Fibroblast of skin of right quadriceps (primary cell): ENCODE measurements at places on chromosomes 12 and 14.
A peak's percentile ranks its signal among the peaks of the same experiment; 100 is the strongest.

GRCh38 chr14:102344485-102344884 is 18.2 kb downstream of the CINP start:
- DNase-seq: no peak

DNA sequence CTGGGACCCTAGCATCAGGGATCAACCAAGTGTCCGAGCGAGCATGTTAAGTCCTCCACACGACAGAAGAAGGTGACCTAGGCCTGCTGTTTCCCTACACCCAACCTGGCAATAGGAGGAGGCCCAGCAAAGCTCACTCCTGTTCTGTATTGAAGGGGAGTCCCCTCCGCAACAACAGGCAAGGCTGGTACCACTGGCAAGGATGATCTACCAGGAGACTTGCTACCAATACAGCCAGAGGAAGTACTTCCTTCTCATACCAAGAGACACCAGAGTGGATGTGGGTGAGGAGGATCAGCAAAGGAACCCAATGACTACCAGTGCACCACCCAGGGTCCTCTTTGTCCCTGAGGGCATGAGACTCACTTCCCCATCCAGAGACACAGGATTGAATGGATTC is 4.9 kb downstream of the KLRC1 start:
- no peak for DNase-seq

DNA sequence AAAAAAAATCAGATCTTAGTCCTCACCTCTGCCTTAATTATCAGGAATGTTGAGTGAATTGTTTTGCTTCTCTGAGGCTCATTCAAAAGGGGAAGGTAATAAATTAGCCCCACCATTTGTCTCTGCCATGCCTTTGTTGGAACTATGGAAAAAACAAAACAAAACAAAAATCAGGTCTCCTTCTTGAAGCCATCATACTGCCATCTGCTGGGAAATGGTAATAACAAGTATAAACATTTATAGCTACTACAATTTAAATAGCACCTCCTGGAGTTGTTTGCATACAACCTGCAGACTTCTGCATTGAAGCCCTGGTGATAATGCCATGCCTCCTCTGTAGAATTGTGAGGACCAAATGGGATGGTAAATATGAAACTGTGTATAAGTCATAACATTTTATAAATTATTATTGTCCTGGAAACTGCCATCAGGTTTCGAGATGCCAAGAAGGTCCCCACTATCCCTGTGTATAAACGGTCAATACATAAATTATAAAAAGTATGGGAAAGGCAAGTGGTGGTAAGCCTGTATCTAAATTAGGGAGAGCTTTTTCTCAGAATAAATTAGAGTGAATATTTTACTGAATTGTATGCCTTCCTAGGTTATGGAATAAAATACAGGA is 87.2 kb upstream of the FGD4 start:
- peak; percentile 66 for DNase-seq

DNA sequence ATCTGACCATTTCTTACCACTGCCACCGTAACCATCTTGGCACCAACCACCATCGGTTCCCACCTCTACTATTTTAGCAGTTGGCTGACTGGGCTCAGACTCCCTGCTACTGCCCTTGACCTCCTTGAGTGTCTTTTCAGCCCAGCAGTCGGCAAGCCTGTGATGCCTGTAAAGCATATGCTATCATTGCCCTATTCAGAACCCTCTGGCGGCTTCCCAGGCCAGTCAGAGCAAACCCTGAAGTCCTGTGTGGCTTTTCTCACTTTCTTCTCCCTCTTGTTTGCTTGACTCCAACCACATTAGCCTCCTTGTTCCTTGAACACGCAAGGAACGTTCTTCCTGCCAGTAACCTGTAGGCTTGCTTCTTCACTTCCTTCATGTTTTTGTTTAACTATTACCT is 6.2 kb downstream of the IRAK3 start:
- DNase-seq: no peak

DNA sequence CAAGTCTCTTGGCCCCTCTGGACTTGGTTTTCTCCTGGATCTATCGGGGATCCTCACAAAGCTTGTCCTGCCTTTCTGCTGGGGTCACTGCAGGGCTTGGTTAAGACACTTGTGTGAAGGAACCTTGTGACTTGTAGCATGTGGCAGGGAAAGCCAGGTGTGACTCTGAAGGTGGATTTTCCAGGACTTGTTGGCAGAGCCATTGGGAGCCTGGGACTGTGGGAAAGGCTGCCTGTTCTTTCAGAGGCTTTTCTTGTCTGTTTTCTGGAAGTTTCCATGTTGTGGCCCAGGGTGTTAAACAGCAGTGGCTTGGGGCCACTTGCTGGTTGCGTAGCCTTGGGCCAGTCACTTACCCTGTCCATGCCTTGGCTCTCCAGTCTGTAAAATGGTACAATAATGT is 12.6 kb downstream of the KMT5A start:
- no peak for DNase-seq

DNA sequence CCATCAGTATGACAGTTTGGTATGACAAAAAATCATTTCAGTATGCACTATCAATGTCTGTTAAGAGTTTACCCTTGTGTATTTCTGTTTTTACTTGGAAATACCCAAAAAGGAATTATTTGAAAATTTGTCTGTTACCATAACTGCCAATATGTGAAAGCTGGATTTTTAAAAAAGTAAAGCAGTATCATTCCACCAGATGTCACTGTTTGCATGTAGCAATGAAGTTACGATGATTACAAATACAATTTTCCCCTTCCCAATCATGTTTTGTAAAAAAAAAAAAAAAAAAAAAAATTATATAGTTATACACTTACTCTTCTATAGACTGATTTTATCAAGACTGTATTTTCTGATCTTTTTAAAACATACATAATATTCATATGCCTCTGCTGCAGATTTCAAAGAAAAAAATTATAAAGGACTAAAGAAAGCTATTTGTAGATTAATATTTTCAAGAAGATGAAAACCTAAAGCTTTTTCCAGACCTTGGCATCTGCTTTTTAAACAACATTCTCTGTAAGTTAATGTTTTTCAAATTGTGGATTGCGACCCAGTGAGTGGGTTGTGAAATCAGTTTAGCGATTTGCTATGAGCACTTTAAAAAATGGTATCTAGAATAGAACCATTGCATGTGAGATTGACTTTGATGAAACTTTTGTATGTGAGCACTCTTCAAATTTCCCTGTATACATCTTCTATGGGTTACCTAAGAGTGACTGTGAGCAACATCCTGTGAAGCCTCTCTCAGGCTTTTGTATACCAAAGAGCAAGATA is 114.2 kb downstream of the TTC6 start:
- peak; percentile 21 for DNase-seq

DNA sequence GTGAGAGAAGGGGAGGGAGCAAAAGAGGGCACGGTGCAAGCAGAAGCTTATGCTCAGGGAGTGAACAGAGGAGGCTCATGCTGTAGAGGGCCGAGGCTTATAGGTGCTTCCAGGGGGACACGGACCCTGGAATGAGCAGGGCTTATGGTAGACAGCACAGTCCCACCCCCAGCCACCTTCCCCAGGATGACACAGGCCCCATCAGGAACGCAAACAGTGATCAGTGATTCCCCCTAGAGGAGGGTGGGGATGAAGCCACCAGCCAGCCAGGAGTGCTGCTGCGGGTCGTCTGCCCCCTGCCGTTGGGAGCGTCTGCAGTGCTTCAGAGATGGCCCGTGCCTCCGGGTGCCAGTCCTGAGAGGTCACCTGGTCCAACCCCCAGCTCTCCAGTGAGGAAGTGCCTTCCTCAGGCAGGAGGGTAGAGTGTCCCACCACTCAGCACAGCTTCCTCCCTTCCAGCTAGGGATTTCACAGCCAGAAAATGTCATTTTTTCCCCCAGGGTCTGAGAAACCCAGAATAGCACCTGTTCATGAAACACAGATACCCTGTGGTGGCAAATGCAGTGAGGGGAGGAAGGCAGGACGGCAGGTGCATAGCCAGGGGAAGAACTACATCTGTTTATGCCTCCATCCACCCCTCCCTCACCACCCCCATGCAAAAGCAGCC is 60.7 kb downstream of the SLC6A12 start:
- DNase-seq: peak; percentile 39

- DNase-seq: no peak
Observed at GRCh38 chr12:65539023-65539422, 260.5 kb downstream of the MSRB3 start.
